ENCODE measurements at places on chromosomes 7 and 10.
A peak's percentile ranks its signal among the peaks of the same experiment; 100 is the strongest.

DNA sequence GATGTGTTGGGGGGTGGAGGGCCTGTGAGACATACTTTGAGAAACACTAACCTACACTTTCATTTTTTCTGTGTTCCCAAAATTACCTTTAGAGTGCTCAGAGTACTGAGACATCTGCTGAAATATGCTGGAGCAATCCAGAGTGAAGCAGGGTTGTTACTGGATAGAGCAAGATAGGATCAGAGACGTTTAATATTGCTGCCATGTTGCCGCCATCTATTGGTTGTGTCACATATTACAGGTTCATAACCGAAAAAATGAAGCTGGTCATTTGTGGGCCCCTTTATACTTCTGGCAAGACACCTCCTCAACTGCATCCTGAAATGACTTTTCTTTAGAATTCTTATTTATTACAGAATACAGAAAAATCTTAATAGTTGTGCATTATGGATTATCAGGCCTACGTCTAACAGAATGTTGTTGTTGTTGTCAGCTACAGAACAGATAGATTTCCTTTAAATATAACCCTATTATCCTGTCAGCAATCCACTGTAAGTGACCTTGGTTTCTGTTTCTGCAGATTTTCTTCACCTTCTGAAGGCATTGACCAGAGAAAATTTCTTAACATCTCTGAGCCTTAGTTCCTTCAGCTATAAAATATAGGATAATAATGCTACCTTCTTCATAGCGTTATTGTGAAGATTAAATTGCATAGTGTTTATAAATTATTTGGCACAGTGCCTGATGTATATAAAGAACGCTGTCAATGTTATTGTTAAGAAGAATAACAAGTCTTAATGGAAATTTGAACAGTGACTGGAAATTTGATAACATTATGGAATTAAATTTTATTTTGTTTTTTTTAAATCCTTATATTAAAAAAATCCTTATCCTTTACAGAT is 16.2 kb upstream of the DLD start:
- peak; percentile 66 for DNase-seq

GRCh38 chr7:69199041-69199440 is 399.2 kb upstream of the AUTS2 start:
- no peak for DNase-seq

DNA sequence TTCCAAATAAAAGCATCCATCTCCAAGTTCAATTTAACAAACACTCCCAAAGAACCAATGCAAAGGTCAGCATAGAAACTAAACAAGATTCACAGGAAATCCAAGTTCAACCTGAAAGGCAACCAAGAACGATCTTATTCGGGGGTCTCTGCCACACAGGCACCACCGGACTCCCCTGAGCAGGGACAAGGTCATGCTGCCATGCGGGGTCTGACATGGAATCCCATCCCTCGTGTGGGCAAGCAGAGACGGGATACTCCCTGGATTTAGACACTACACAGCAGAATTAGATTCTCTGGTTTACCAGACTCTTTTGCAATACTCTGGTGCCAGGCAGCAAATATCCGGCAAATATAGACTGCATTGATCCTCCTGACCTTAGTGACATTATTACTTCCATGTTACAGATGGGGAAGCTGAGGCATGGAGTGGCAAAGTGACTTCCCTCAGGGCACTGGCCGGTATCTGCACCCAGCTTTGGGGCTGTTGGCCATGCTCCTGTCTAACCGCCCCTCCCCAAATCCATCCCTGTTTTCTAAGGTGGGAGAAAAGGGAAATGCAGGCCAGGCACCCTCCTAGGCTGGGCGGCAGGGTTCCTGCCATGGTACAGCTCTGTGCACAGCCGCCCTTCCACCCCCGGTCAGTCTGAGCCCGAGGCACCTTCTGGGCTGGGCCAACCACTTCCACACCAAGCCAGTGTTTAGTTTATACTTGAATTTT is 111.8 kb downstream of the VIPR2 start:
- no peak for DNase-seq

GRCh38 chr7:15228831-15229230 is 326.3 kb upstream of the DGKB start:
- DNase-seq: no peak

DNA sequence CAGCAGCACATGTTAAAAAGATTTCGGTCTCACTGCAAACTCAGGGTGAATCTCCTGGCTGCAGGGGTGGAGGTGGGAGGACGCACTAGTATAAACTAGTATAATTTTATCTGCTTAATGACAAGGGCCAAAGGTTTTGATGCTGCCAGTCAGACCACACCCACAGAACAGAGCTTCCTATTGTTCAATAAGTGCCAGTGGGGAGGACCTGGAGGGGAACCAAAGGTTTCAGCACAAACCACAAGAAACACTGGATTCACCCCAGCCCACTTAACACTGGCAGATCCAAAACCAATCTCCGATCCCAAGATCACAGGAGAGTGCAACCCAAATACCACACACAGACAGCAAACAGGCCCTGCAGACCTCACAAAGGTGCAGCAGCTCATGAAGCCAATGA is 6.6 kb downstream of the VOPP1 start:
- DNase-seq: no peak

- DNase-seq: no peak
Observed at GRCh38 chr7:16066805-16067459, 354.4 kb downstream of the CRPPA start.

- no peak for DNase-seq
Observed at GRCh38 chr7:120998520-120998919, 10.0 kb downstream of the CPED1 start.

GRCh38 chr10:48904861-48905260 is 34.8 kb downstream of the LRRC18 start:
- DNase-seq: no peak

- no peak for DNase-seq
Observed at GRCh38 chr7:138979988-138980562, 1.1 kb downstream of the KIAA1549 start.

- no peak for DNase-seq
Observed at GRCh38 chr7:88278881-88279280, 27.8 kb downstream of the STEAP4 start.

DNA sequence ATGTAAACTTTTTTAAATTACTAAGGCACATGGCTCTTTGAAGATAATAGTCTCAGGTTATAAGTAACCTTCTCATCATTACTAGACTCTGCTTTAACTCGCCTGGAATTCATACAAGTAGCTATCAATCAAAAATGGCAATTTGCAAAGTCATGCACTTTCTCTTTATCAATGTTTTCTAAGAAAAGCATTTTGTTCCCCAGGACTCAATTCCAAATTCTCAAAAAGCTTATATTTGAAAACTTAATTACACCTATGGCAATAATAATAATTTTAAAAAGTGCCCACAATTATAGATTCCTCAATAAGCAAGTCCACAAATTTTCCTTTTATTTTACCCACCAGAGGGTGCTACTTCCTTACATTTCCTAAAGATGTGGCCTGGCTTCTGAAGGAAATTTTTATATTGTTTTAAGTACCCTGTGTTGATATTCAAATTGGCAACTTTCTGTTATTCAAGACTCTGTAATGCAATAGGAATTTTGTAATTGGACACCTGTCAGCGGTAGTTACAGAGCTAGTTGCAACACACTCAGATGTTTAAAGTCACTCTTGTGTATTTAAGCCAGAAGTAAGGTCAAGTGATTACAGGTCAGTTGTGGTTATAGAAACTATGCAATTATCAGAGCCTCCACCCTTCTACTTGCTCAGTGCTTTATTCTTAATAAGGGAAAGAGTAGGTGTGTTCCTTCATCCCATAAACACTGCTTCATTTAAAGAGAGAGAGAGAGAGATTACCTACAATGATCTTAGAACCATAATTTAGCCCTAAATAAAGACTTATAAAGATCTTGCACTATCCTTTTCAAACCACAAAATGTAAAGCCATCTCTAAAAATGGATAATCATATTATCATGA is 47.1 kb upstream of the HYAL4 start:
- peak; percentile 9 for DNase-seq

GRCh38 chr7:45979275-45980180 is 58.5 kb upstream of the IGFBP3 start:
- no peak for DNase-seq

DNA sequence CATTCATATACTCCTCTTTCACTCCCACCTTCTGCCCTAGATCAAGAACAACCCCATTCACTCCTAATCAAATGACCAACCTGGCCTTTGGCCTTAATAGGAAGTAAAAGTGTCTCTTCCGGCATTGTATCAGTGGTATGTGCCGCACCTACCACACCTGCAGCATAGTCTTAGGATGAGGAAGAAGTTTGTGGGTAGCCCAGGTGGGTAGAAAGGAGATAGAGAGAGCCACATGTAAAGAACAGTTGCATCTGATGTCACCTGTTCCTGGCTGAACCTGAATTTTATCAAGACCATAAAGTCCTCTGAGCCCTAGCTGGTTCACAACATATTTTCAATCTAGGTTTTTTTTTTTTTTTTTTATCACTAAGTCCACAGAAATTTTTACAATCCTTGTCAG is 55.5 kb upstream of the PTPN12 start:
- no peak for DNase-seq

- DNase-seq: no peak
Observed at GRCh38 chr10:49207936-49208487, 19.8 kb upstream of the TMEM273 start.

DNA sequence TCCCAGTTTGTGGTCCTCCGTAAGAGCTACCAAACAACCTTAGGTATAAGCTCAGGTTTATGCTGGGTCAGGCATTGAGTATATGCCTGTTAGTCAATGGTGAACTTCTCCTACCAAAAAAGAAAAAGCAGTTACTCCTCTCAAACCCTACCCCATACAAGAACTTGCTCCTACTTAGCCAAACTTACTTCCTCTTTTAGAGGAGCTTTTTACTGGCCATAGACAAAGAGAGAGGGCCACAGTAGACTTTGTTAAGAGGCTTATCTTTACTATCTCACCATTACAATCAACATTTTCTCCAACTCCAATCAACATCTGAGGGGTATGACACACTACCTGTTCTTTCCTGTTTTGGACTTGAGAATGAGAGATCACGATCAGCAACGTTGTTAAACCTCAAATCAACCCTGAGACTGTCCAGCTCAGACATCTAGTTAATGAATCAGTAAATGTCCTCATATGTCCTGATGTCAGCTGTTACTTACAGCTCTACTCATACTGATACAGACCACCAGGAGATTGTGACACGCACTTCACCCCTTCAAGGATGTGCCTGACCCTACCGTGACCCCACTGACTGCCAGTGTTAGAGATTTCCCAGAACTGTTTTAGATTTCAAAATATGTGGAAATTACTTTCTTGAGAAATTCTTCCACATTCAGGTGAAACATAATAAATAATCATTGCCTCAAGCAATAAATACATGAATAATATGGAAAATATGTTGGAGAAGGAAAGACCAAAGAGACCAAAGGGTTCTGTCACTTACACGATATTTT is 18.4 kb upstream of the CCDC71L start:
- peak; percentile 8 for DNase-seq

DNA sequence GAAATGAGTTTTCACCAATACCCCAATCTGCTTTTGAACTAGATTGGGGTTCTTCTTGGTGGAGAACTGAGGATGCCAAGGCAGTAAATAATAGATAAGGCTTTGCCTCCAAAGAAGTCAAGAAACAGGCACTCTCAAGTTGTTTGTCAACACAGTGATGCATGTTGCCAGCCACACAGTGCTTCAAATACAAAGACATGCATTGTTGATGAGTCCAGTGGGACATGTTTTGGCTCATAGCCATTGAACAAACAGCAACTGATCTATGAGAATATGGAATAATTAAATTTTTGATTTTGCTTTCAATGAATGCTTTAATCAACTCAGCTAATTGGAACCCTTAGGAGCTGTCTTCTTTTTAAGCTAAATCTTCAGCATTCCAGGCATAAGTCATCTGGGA is 346.4 kb downstream of the THSD7A start:
- DNase-seq: no peak

- peak; percentile 54 for DNase-seq
Observed at GRCh38 chr10:22712211-22712955, 2.0 kb downstream of the PIP4K2A start.

- DNase-seq: no peak
Observed at GRCh38 chr10:131195558-131196159, 115.9 kb downstream of the TCERG1L start.

GRCh38 chr10:62844280-62845011 is 28.3 kb upstream of the EGR2 start:
- no peak for DNase-seq

DNA sequence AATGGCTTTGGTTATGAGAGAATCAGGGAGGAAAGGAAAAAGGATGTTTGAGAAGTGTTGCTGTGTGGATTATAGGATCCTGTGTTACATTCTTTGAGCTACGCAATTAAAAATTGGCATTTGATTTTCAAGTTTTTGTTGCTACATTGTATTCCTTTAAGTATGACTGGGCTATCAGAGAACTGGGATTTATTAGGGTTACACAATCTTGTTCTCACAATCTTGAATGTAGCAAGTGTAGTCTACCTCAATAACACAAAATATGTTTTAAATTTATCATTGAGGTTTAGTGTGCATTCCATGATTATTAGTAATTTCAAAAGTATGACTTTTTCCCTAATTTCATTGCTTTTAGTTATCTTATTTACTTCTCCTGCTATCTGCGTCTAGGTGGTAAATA is 113.9 kb downstream of the CACNB2 start:
- DNase-seq: no peak

- no peak for DNase-seq
Observed at GRCh38 chr10:114995468-114996247, 57.7 kb downstream of the TRUB1 start.

GRCh38 chr10:71748671-71749191 is 24.6 kb downstream of the VSIR start:
- DNase-seq: peak; percentile 89

DNA sequence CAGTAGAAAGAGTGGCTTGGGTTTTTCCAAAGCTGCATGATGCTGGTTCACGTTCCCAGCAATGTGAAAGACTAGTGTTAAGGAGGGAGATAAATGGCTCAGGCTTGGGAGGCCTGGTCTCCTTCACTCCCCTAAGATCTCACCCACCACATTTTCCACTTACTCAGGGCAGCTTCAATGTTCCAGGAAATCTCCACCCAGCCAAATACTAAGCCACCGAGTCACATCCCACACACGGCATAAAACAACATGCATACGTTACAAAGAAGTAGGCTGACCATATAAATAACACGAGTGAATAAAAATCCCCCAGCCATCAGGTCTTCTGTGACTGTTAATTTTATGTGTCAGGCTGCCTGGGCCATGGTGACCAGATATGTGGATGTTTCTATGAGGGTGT is 303.5 kb downstream of the SFMBT2 start:
- DNase-seq: no peak

- DNase-seq: no peak
Observed at GRCh38 chr7:46230990-46231305, 309.9 kb upstream of the IGFBP3 start.

DNA sequence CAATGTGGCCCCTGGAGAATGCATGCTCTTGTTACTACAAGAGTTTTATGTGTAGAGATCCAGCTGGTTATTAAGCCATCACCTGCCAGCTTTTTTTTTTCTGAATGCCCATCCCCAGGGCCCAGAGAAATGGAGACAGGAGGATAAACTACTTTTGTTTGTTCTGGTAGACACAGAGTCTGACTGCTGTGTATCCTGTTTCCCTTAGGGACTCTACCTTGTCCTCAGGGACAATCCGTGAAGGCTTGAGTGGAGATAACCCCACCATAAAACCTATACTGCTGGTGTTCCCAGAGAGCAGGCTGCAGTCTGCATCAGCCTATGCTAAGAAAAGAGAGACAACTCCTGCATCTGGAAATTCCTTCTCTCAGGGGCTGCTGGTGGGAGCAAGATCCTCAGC is at the start of gene OR2A5:
Gene OR2A5 (plus strand): TSS at position 301 of the 400 bp plus-strand sequence. CDS start 1,454 bp downstream, outside the sequence.
- DNase-seq: no peak

All from CD4-positive, alpha-beta T cell treated with Interleukin-2 at 100 ng/mL for 4 hours (primary cell).